ENCODE measurements at places on chromosomes 7 and 10.

DNA sequence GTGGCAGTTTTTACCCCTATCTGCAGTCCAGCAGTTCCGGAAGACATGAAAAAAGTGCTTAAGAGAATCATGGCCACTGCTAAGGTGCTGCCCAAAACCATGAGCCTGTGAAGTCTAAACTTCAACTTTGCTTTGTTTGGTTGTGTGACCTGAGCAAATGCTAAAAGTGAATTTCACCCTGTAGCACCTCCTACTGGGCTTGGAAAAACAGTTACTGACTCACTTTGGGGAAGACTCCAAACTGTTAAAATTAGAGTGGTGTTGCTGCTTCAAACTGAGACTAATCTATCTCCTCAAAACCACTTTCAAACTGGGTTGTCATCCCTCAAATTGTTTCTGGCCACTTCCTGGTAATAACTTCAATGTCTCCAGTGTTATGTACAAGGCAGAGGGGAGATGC lies 21.3 kb downstream of the MKX start:
- no peak for DNase-seq

- no peak for DNase-seq
Measured at GRCh38 chr10:94361171-94361794, 1.5 kb downstream of the NOC3L start.

DNA sequence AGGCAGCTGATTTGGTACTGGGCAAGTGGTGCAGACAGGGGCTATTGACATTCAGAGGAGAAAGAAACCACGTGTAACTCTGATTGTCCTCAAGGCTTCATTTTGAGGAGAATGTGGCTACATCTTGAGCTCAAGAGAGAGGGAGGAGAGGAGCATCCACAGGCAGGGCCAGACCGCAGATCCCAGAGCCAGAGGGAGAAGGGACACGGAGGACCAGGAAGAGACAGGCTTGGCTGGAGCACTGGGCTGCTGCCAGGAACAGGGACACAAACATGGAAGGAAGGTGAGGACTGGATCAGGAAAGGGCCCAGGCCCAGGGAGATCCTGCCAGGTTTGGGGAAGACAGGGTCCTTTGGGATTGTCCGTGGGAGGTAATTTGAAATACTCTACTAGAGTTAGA lies 158.3 kb downstream of the GPAM start:
- no peak for DNase-seq

GRCh38 chr7:45225311-45225947 lies 67.8 kb downstream of the RAMP3 start:
- no peak for DNase-seq

GRCh38 chr7:132097550-132098134 lies 478.6 kb downstream of the PLXNA4 start:
- DNase-seq: no peak

GRCh38 chr10:99337311-99337811 lies 8.2 kb downstream of the CNNM1 start:
- DNase-seq: no peak

DNA sequence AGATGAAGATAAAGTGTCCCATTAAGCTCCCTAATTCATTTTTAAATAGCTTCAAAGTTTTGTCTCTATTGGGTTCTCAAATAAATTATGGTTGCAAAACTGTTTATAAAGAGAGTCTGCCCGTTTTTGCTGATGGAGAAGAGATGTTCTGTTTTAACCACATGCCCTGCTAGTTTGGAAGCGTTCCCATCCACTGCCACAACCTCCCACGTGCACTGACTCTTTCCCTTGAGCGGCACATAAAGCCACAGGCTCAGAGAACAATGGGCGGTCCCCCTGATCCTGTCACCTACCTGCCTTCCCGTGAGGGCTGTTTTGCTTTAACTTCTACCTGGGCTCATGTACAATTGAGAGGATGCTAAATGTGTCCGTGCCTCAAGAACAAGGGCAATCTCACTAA lies 65.5 kb downstream of the CPVL start:
- DNase-seq: no peak

DNA sequence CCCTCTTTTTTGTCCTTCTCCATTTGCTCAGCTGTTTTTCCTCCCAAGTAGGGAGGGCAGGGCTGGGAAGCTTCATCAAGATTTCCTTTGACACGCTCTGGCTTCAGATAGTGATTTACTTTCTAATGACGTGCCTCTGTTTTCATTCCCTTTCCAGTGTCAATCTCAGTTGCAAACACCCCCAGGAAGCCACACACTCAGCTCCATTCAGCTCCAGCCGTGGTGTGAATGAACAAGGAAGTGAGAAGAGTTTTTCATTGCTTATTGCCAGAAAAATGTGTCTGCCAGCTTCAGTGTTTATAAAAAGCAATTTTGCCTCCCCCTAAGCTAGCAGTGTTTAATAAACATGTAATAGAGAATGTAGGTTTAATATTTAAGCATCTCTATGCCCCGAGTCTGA lies 108.7 kb upstream of the DPP6 start:
- no peak for DNase-seq

DNA sequence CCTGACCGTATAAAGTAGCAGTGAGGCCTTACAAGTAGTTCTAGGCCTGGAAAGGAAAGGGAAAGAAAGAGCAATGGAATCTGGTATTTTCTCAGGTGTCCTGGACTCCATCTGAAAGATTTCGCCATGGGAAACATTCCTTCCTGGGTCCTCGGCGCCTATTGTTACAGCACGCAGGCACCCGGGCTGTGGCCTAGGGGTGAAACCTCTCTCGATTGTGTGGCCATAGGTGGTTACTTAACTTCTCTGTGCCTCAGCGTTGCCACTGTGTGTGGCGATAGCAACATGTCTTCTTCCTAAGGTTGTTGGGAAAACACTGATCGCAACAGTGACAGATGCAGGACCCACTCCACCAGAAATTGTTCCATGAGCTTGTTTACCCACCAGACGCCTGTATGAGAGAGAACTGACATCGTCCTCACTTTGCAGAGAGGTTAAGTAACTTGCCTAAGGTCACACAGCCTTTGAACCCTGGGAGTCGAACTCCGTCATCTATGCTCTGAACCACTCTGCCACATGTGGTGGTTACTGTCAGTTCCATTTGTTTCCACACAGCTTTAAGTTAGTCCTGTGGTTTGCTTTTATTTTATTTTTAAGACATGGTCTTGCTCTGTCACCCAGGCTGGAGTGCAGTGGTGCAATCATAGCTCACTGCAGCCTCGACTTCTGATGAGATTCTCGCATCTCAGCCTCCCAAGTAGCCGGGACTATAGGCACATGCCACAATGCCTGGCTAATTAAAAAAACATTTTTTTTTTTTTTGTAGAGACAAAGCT lies 73.4 kb downstream of the LHPP start:
- DNase-seq: no peak

DNA sequence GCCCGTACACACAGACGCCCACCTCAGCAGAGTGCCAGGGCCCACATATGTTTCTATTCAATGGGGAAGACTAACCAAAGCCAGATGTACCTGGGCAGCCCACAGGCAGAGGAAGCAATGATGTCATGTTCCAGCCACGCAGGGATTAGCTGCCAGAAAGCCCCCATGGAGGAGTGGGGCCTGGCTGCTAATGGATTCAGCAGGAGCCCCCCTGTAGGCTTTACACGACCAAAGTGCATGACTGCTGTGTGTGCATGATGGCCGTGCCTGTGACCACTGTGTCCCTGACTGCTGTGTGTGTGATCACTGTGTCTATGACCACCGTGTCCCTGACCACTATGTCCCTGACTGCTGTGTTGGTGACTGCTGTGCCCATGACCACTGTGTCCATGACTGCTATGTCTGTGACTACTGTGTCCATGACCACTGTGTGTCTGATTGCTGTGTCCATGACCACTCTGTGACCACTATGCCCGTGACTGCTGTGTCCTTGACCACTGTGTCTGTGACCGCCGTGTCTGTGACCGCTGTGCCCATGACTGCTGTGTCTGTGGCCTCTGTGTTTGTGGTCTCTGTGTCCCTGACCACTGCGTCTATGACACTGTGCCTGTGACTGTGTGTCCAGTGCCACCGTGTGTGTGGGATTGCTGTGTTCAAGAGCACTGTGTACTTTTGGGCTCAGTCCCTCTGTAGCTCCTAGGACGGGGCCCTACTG lies 409.3 kb downstream of the RPS24 start:
- DNase-seq: no peak

GRCh38 chr10:285216-285615 lies 150.0 kb downstream of the ZMYND11 start:
- DNase-seq: no peak

DNA sequence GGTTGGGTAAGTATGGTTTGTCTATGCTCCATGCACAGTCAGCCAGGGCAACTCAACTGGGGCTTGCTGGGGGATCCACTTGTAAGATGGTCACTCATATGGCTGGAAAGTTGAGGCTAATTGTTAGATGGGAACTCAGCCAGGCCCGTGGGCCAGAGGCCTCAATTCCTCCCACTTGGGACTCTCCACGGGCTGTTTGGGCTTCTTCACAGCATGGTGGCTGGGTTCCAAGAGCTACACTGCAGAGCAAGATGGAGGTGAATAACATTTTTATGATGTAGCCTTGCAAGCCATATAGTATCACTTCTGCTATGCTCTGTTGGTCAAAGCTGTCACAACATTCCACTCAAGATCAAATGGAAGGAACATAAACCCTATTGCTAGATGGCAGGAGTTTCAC lies 39.2 kb downstream of the ELMO1 start:
- DNase-seq: no peak

- no peak for DNase-seq
Measured at GRCh38 chr7:44959433-44959951, 19.3 kb downstream of the MYO1G start.
